Brain microvascular endothelial cell (primary cell): ENCODE measurements at places on chromosomes 5 and 9.

- DNase-seq = peak; percentile 58
Observed at GRCh38 chr5:112848116-112848811, 12.8 kb upstream of the SRP19 start.

GRCh38 chr5:39256477-39257235, 37.3 kb upstream of the FYB1 start:
- peak; percentile 57 for DNase-seq

DNA sequence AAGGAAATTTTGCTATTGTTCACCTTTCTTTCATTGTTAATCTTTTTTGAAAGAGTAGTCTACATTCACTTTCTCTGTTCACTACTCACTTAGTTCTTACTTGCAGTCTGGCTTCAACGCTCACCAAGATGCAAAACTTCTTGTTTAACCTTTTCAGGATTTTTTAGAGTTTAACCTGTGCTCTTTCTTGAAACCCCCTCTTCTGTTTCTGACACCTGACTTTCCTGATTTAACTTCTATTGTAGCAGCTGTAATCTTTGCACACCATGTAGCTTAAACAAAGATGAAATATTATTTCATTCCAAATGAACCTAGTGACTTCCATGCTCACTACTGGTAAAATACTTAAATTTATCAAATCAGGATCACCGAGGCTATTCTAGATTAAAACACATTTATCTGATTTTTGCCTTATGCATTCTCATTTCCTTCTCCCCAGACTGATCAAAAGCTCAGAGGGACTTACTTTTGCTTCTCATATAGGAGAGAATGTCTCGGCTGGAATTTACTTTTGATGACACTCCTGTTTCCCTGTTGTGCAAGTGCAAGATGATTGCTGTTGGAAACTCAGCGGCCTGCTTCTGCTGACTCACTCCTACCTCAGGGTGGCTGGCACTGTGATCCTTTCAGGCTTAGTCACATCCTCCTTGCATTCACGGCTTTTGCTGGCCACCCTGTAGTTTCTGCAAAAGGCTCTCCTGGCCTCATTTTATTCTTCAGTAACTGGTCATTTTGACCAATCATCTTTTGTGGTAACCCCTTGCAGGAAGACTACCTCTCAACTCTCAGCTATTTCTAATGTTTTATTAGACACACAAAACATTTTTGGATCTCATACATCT, 109.3 kb upstream of the IFNE start:
- peak; percentile 98 for DNase-seq

GRCh38 chr5:115850744-115851416, 9.1 kb downstream of the AP3S1 start:
- no peak for DNase-seq

GRCh38 chr5:94389515-94389899, 228.9 kb downstream of the KIAA0825 start:
- DNase-seq = no peak

GRCh38 chr9:68462105-68462775, 78.4 kb downstream of the TMEM252 start:
- no peak for DNase-seq

GRCh38 chr9:105023788-105024187, 95.8 kb upstream of the ABCA1 start:
- DNase-seq = no peak

GRCh38 chr9:96219026-96219899, 82.7 kb downstream of the HSD17B3 start:
- no peak for DNase-seq
